ENCODE measurements at places on chromosomes 1 and 21.

GRCh38 chr1:15683345-15684039, 628 bp upstream of the PLEKHM2 start:
- no peak for DNase-seq

GRCh38 chr1:190067592-190067991, 410.1 kb downstream of the BRINP3 start:
- DNase-seq: no peak

- no peak for DNase-seq
Observed at GRCh38 chr1:40299366-40300248, 17.5 kb downstream of the COL9A2 start.

DNA sequence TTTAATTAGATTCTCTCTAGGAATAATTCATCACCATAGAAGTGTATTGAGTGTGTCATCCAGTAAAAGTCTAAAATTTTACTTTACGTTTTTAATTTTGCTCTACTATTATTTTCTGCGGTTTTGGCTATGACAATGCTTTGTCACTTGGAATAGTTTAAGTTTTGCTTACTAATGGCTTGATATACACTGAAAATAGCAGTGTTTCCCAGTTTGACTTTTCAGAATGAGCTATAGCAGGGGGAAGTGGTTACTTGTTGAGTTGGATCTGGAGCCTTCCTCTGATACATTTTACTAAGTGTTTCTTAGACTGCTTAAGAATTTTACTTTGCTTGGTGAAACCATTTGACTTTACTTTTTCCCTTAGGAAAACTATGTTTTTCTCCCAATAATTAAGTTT, 5.0 kb downstream of the DNAJC16 start:
- DNase-seq: no peak

DNA sequence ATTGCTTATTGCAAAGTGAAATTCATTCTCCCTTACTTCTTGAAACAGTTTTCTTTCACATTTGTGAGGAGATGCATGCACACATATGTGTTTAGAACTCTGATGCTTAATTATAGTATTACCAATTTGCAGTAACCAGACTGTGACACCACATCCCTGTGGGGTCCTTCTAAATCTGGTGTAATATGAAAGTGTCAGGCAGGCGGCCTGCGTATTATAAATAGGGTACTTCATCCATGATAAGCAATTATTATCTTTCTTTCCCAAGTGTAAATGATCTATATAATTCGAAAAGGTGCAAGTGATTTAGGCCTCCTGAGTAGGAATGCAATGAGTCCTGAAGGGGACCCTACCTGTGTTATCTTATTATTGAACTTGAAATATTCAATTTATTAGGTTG, 876 bp downstream of the EFCAB7 start:
- no peak for DNase-seq

DNA sequence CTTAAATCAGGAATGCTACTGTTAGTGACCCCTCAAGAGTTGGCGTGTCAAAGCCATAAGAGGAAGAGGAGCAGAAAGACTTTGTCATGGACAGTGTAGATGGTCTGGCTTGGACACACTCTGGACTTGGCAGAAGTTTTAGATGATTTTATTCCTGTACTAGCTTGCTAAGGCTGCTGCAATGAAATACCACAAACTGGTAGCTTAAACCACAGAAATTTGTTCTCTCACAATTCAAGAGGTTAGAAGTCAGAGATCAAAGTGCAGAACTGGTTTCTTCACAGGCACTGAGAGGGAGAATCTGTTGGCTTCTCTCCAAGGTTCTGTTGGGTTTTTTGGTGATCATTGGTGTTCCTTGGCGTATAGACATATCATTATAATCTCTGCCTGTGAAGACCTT, 869.8 kb upstream of the B3GALT2 start:
- DNase-seq: peak; percentile 51

- no peak for DNase-seq
Observed at GRCh38 chr1:153933430-153933829, 10.7 kb upstream of the GATAD2B start.

DNA sequence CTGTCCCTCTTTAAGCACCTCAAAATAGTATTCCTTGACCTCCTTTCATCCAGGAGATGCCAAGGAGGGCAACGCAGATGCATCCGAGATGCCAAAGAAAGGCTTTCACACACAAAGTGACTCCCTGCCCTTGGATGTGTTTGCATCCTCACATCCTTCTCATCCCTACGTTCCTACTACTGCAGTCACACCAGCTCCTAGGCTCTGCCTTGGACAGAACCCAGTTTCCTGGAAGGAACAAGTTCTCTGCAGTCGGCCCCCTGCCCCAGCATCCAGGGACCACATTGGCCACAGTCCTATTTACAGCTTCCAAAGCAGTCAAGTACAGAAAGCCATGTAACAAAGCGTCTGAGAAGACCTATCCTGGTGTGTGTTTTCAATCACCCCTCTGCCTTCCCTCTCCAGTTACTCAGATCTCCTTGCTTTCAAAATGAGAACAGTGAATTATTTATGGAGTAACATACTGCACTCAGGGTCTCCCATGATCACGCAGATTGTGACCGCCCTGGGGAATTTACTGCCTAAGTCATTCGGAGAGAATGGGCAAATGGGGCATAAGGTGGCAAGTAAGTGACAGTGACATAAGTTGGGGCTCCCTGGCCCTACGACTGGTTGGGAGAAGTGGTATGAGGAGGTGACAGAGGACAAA, 21.8 kb upstream of the SRP9 start:
- DNase-seq: no peak

GRCh38 chr21:38972078-38972477, 166.3 kb downstream of the ETS2 start:
- DNase-seq: no peak

Data from CD4-positive, alpha-beta T cell treated with Interleukin-15 for 4 hours (primary cell).